Lung (tissue), 17 donors: ENCODE measurements at places on chromosomes 3 and 15.

- DNase-seq, result no peak
Measured at GRCh38 chr15:93664213-93664956, 567.0 kb upstream of the MCTP2 start.

GRCh38 chr15:69303337-69304181 is 4.8 kb downstream of the PAQR5 start:
- DNase-seq, result no peak

DNA sequence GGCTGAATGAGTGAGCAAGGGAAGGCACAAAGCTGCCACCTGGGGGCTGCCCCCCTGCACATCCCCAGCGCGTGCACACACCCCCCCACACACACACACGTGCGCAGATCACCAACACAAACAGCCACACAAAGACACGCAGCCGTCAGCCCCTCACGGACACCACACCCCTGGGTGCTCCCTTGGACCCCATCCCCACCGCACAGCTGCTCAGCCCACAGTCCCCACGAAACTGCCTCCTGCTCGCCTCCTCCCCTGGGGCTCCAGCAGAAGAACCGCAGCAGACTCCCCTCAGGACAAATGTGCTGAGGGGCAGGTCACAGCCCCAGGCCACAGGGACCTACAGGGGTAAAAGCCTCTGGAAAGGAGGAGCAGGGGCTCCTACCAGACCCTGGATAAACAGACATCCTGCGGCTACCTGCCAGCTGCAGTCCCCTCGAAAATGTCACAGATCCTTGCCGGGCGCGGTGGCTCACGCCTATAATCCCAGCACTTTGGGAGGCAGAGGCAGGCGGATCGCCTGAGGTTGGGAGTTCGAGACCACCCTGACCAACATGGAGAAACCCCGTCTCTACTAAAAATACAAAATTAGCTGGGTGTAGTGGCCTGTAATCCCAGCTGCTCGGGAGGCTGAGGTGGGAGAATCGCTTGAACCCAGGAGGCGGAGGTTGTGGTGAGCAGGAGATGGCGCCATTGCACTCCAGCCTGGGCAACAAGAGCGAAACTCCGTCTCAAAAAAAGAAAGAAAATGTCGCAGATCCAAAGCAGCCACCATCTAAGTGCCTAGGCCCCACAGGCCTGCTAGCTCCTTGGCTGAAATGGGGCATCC is 6.5 kb downstream of the TWF2 start:
- DNase-seq, result no peak

DNA sequence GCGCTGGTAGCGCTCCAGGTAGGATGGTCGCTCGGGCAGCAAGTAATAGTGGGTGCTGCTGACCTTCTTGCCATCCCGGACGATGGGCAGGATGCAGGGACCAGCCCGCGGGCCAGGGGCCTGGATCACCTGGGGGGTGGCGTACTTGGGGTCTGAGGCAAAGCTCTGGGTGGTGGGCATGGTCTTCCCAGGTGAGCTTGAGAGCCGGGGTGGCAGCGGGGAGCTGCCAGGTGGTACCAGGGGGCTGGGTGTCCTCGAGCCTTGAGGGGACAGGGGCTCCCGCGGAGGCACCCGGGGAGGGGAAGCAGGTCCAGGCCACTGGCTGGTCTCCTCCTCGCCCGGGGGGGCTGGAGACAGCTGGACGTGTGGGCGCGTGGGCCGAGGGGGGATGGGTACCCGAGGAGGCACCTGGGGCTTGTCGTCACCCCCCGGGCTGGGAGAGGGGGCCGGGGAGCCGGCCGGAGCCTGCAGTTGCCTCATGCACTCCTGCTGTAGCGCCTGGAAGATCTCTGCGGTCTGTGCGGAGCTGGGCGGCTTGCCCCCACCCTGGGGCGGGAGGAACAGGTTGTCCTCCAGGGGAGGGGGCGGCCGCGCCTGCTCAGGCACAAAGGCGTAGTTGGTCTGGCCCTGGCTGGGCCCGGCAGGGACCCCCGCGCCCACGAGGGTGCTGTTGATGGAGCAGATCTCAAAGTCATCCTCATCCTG is 40.6 kb downstream of the TNK2 start:
- no peak for DNase-seq

DNA sequence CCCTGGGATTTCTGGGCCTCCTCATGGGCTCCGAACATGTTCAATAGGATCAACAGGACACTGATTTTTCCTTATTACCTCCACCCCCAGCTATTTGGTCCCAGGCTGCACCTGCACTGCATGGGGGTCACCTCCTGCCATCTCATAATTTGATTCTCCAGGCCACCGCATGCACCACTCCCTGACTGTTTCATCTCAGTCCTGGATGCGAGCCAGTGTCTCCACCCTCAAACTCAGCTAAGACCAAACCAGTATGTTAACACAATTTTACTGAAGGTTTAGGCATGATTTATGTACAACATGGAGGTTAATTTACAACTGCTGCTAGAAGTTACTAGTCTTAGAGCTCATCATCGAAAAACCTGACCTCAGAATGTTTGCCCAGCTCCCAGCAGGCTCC is 249.5 kb downstream of the UACA start:
- no peak for DNase-seq

DNA sequence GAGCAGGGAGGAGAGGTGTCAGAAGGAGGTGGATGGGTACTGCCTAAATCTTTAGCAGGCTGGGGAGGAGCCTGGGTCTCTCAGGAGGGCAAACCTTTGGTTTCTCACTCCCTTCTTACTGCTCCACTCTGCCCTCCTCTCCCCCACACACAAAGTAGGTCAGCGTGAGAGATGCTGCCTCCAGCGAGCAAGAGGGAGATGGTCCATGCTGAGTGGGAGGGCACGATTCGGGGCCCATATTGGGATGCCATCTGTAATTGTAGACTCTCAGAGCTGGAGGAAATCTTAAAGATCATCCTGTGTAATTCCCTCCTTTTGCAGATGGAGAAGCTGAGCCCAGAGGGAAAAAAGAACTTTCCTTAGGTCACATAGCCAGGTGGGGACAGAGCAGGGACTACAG is 34.2 kb upstream of the SYN2 start:
- DNase-seq, result no peak

- DNase-seq, result no peak
Measured at GRCh38 chr3:138079901-138080300, 35.5 kb downstream of the DZIP1L start.

- DNase-seq, result no peak
Measured at GRCh38 chr3:15384510-15385237, 42.7 kb downstream of the METTL6 start.

GRCh38 chr3:162368417-162368816 is 871.8 kb downstream of the OTOL1 start:
- DNase-seq, result peak; percentile 14

DNA sequence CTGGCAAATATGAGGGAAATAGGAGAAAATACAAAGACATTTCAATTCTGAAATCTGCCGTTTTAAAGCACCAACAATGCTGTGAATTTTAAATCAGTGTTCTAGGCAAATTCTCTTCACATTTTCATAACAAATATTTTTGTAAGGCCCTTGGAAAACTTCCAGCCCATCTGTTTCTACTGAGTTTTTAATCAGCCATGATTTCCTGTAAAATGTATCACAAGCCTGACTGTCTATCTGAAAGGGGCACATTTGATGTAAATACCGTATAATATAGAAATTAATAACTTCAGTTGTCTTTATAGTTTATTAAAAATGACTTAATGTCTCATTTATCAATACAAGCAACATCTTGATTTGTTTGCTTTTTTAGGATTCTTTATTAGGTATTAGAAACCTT is 454.7 kb downstream of the PYDC2 start:
- DNase-seq, result no peak

GRCh38 chr15:68205558-68205944 is 419 bp upstream of the CALML4 start:
- DNase-seq, result no peak
